ENCODE measurements at places on chromosomes 2 and 18. TPM values are rescaled to one million over a fixed set of nuclear protein-coding genes. Genes with fewer than 3 reads are reported as not detected.

Gene TMBIM1
- 229 TPM for total RNA-seq

Gene GKN1
- total RNA-seq: 0.31 TPM

Gene ACOXL
- total RNA-seq: not detected

- H3K4me1 ChIP-seq: no peaks in the 10 kb centered on the region
- DNase-seq: no peak
- no peak overlapping the region for H3K27ac ChIP-seq
- no peaks in the 10 kb centered on the region for H3K27me3 ChIP-seq
- no peaks in the 10 kb centered on the region for H3K36me3 ChIP-seq
Measured at GRCh38 chr2:54261537-54261936, 5.5 kb upstream of the TSPYL6 start.

- no peak overlapping the region for H3K4me3 ChIP-seq
- H3K27me3 ChIP-seq: peaks cover 3% of the 10 kb centered on the region
- no peak overlapping the region for H3K27ac ChIP-seq
- no peak for DNase-seq
Measured at GRCh38 chr2:238997137-238997390, 149.2 kb downstream of the TWIST2 start.

- no peaks in the 10 kb centered on the region for H3K4me1 ChIP-seq
- no peaks in the 10 kb centered on the region for H3K36me3 ChIP-seq
- peaks cover 80% of the 10 kb centered on the region for H3K27me3 ChIP-seq
- H3K27ac ChIP-seq: no peak overlapping the region
- H3K4me3 ChIP-seq: no peak overlapping the region
- no peak for DNase-seq
Measured at GRCh38 chr2:45000341-45000901, 8.8 kb downstream of the SIX2 start.

DNA sequence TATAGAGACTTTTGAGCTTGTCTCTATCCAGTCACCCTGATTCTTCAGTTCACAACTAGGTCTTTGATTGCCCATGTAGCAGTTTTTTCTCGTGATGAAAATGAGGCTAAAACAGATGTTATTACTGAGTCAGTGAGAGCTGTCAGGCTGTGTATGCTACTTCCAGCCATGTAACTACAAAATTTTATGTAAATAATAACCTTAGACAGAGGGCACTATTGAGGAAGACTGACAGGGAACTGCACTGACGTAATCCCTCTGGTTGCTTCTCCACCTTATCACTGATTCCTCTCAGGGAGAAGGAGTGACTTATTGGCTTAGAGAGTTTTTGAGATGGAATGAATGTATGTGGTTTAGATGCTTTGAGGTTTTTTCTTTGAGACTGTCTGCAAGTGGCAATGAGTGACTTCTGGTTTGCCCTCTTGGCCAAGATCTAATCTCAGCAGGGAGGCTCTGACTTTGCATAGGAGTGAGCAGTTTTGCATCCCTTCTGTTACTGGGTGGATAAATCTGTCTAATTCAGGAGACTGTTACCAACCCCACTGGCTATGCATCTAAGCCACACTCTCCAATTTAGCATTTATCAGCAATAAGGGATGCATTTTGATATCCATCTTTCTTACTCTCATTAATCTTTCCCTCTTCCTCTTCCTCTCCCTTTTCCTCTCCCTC, 555.2 kb upstream of the FANCL start:
- no peaks in the 10 kb centered on the region for H3K4me1 ChIP-seq
- no peak for DNase-seq
- no peaks in the 10 kb centered on the region for H3K27me3 ChIP-seq
- H3K36me3 ChIP-seq: no peaks in the 10 kb centered on the region
- no peak overlapping the region for H3K4me3 ChIP-seq

- H3K4me3 ChIP-seq: no peak overlapping the region
- no peaks in the 10 kb centered on the region for H3K27me3 ChIP-seq
- no peaks in the 10 kb centered on the region for H3K36me3 ChIP-seq
- H3K4me1 ChIP-seq: no peaks in the 10 kb centered on the region
- no peak overlapping the region for H3K27ac ChIP-seq
Measured at GRCh38 chr2:36134281-36134680, 221.3 kb upstream of the CRIM1 start.

DNA sequence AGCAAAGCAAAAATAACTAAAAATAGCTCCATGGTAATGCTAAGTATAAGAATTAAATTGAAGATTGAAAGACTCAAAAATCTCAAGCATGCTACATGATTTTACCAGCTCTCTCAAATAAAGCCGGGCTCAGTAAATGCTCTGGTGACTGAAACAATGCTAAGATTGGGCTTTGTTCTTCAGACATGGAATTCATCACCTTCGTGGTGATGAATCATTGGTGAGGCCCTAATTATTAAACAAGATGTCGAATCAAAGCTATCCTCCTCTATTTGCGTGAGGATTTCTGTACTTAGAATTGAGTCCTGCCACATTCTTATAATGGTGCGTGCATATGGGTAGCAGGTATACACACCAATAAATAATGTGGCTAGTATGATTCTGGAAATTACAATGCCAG, 58.8 kb upstream of the LRRTM1 start:
- H3K36me3 ChIP-seq: no peaks in the 10 kb centered on the region
- H3K27me3 ChIP-seq: no peaks in the 10 kb centered on the region
- DNase-seq: no peak
- no peak overlapping the region for H3K4me3 ChIP-seq
